Adipocyte (in vitro differentiated cells): ENCODE measurements at places on chromosomes 5 and 9.

- DNase-seq, result peak; percentile 88
Measured at GRCh38 chr5:54217826-54218503, 92.4 kb downstream of the ARL15 start.

DNA sequence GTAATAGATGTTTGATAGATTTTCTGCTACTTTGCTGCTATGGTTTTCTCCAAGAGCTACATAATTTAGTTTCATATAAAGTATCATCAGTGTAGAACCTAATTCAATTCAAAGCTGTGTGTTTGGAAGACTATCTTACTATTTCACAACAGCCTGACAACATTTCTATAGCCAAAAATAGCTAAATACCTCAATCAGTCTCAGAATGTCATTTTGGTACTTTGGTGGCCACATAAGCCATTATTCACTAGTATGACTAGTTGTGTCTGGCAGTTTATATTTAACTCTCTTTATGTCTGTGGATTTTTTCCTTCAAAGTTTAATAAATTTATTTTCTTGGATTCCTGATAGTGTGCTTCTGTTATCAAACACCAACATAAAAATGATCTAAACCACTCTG, 35.1 kb upstream of the CCDC152 start:
- DNase-seq, result no peak

DNA sequence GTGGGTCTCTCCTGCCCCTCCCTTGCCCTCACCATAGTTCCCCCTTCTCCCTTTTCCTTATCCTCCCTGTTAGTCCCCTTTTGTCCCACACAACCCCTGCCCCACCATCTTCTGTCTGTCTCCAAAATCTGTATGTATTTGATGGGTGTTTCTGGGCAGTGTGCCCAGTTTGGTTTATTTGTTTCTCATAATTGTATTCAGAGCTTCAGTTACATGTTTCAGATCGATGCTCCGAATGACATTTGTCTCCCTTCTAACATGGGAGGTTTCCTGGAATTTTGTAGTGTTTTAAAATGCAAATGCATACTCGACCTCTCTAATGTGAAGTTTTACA, 22.2 kb downstream of the FBXL7 start:
- DNase-seq, result peak; percentile 46

GRCh38 chr9:82763656-82764055, 299.3 kb downstream of the RASEF start:
- no peak for DNase-seq

DNA sequence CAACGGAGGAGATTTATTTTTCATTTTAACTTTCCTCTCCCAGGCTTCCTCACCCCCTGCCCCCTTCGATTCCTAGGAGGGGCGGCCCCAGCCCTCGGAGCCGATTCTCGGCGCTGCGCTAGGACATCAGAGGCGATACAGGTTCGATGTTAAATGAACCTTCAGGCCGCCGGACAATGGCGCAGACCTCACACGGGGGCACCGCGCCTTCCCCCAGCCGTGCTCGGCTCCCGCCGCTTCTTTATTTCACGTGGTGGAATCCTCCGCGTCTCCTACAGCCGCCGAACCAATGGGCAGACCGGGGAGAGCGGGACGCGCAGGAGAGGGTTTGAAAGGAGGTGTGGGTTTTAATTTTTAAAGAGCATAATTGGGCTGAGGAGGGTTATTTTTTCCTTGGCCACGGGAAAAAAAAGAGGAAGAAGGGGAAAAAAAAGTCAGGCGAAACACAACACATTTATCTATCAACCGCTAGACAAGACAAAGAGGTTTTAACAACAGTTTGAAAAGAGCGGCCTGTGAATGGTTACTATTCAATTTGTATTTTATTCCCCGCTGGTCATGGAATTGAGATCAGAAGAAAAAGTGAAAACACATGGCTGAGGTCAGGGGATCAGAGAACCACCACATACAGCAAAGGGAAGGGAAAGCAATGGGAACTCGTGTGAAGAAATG, 126.8 kb downstream of the TMEM174 start:
- no peak for DNase-seq

DNA sequence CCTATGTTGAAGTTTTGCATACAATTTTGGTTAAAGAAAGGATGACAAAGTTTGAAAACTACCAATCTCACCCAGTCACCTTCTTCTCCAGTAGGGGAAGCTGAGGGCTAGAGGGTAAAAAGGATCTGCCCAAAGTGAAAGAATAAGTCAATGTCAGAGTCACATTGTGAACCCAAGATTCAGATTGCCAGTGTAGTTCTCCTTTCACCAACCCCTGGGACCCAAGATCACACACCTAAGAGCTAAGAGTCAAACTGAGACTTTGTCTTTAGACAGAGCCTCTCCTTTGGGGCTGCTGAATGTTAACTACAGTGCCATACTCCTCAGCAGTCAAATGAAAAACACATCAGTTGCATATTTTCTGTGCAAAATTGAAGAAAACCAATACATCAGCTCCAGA, 210.6 kb downstream of the ATP10B start:
- DNase-seq, result no peak

DNA sequence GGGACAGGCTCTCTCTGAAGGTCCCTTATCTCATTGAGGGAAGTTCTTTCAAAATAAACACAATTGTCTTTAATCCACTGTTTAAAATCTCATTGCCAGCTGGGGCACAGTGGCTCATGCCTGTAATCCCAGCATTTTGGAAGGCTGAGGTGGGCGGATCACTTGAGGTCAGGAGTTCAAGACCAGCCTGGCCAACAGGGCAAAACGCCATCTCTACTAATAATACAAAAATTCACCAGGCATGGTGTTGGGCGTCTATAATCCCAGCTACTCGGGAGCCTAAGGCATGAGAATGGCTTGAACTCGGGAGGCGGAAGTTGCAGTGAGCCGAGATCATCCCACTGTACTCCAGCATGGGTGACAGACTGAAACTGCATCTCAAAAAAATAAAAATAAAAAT, 8.3 kb upstream of the NDFIP1 start:
- DNase-seq, result no peak

DNA sequence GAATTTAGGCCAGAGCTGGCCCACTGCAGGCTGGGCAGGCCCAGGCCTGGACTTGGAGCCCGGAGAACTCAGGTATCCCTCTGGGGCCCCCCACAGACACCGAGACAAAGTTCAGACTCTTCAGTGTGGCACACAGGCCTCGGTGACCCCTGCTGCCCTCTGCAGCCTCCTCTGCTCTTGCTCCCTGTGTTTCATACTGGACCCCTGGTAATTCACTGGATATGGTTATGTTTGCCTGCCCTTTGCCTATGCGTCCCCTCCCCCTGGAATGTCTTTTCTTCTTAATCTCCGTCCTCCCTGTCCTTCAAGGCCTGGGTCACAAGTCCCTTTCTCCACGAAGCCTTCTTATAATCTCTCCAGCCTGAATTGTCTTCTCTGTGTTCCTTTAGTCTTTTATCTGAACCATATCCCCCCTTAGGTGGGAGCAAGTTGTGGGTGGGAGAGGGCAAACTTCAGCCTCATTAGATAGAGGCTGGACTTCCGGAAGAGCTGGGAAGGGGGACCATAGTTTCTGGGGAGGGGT, 30.1 kb downstream of the GSN start:
- no peak for DNase-seq

DNA sequence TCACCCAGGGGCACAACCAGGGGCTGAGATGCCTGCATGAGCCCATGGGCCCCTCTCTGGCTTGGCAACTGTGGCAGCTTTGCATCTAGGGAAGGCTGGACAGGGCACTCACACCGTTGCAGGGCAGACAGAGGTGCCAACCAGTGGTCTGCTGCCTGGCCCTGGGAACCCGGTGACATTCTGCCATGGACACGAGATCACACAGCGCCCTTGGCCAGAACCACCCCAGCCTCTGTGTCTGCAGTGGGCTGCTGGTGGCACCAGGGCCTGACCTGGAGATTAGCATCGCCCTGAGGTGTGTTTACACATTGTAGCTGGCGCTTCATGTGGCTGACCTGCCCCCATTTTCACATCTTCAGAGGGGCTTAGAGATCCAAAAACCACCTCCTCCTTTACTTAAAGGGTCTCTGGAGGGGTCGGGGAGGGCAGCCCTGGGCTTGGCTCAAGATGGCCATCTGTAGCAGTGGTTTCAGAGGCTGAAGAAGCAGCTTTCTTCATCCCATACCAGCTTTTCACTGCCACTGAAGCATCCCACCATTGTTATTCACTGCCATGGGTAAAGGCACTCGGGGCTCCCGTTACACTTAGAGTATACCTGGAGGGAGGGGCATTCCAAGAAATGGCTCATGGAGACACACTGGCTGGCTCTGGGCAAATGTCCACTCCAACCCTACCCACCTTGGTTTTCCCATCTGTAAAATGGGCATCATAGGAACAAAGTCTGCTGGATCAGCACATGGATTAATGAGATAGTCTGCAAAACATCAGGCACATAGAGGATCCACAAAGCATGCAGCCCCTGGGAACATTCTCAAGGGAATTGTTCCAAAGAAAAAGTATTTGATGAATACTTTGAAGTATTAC, 11.4 kb downstream of the DCANP1 start:
- DNase-seq, result no peak

GRCh38 chr5:62886603-62887315, 308.1 kb downstream of the LRRC70 start:
- no peak for DNase-seq

GRCh38 chr5:106877881-106878280, 792.9 kb downstream of the EFNA5 start:
- peak; percentile 61 for DNase-seq

GRCh38 chr9:36031774-36032555, 4.7 kb upstream of the RECK start:
- no peak for DNase-seq

DNA sequence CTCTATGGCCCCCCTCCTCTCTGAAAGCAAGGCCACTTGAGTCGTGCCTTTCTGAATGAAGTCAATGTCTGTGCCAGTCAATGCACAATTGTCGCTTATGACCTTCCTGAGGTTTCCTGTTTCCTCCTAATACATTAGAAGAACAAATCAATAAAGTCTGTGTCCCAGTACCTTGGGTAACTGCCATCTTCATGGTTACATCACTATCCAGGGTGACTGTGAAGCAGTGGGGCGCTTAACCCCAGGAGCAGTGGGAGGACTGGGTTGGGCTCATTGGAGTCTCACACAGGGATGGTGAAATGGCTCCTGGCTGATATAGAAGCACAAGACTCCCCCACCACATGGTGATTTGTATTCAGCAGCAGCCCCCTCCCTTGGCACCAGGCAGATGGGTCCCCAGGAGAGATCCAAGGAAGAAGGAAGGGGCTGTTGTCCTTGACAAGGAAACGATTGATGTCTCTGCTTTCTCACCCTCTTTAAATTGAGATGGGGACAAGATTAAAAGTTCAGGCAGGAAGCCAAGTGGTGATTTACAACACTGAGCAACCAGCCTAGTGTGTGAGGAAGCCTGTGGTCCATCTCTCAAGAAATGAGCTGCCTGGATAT, 261.9 kb upstream of the ZNF462 start:
- DNase-seq, result no peak

GRCh38 chr5:67092535-67092934, 104.1 kb downstream of the CD180 start:
- DNase-seq, result no peak

DNA sequence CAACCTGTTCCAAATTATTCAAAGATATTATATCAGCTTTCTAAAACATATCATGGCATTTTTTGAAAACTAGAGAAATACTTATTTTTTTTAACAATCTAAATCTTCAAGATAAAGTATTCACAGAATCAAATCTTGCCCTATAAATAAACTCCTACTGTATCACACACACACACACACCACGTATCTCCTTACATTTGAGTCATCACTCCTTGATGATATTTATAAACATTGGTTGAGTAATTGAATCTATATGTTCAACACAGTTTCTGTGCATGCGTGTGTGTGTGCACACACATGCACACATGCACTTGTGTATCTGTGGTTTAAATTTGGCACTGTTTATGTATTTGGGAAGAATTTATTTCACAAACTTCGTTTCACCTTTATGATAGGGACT, 1716.4 kb downstream of the EFNA5 start:
- no peak for DNase-seq

- no peak for DNase-seq
Measured at GRCh38 chr5:170573114-170573513, 69.3 kb downstream of the KCNIP1 start.

DNA sequence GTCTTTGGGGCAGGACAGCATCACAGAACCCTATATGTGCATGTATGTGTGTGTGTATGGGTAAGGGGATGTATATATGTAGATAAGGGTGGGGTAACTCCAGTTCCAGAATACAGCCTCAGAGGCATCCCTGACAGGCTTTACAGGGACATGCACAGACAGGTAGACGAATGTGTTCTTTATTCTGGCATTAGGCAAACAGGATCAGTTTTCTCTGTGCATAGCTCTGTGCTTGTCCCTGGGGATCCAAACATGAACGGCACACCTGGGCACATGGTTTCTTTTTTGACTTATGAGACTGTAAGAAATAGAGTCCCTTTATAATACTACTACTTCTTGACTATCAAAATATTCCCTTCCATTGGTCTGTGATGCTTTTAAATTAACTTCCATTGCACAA, 120.6 kb downstream of the TRIO start:
- no peak for DNase-seq

DNA sequence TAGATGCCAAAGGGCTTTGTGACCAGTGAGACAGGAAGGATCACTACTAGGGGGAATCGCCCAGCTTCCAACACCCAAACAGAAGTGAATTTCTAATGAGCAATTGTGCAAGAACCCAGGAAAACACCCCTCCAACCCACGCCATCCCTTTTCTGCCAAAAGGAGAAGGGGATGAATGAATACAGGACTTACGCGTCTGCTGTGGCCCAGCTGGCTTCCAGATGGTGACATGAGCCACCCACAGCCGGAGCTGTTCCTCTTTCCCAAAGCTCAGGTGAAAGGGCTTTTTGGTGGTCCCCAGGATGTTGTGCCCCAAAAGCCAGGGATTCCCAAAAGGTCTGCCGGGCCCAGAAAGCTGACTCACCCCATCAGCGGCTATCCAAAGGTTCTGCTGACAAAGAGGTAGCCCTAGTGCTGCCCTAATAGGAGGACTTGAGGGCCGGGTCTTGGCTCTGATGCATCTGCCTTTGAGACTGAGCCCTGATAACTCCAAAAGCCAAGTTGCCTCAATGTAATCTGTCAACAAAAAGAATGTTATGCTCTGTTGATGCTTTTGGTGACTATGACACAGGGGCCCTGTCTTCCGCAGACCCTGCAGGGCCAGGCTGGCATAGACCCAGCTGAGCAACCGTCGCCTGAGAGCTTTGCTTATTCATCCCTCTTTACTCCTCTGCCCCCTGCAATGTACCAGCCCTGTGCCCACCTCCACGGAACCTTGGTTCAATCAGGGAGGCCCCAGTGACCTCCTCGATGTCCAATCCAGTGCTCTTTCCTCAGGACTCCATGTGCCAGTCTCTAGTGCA, 14.5 kb downstream of the GSN start:
- peak; percentile 62 for DNase-seq

- DNase-seq, result no peak
Measured at GRCh38 chr5:123090661-123091297, 1.7 kb downstream of the PRDM6 start.
